ENCODE measurements at places on chromosomes 6 and 20.

DNA sequence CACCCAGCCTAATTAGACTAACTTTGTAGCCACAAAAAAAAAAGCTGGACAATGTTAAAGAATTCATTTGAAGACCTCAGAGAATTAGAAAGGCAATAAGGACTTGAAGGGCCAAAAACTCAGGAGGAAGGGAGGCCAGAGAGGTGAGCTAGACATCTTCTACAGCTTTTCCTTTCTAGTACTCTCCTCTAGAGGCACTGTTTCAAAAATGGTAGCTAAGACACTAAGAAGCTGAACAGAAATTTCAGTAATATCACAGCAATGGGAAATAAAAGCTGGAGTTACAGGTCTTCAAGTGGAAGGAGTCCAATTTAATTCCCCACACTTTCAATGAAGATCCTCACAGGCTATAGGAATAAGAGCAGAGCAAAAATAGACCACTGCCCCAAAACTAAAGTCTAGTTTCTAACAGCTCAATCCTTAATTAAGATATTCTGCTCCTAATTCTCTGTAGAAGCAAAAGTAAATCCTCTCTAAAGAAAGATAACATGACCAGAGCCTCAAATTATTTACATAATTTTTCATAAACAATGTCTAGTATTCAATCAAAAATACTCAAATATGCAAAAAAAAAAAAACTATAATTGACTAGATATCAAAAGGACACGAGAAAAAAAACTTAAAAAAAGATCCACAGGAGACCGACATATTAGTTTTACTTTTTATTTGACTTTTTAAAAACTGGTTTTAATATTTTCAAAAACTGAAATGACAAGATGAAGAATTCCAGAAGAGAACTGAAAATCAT, 63.7 kb downstream of the RNGTT start:
- no peak for DNase-seq

DNA sequence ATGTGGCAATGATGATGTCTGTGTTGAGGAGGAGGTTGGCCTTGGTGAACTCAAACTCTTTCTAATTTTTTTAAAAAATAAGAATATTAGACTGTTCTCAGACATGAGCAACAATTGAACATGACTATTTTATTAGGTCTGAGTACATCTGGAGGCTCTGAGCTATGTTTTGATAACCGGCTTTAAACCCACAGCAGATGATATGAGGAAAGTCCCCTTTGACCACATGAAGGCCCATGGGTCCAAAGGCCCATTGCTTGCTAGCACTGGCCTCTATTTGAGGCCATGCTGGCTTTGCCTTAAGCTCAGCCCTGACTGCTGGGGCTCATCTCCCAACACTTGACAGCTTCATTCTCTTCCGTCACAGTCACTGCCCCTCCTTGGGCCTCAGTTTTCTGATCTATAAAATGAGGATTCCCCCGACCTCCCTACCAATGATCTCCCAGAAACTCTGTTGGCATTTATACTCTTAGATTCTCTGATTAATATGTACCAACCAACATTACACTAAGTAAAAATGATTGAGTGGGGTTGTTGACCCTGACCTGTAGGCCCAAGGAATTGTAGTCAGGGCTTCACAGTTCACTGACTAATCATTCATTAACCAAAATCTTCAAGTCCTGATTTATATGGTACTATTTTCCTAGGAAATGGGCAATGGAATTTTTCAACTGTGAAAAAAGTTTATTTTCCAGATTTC, 23.9 kb upstream of the TINAG start:
- DNase-seq: no peak

- DNase-seq: no peak
Measured at GRCh38 chr20:1174787-1175186, 10.0 kb downstream of the TMEM74B start.

GRCh38 chr20:61954276-61955021, 111.2 kb downstream of the TAF4 start:
- DNase-seq: no peak

GRCh38 chr20:51347831-51348230, 194.7 kb downstream of the NFATC2 start:
- no peak for DNase-seq

- no peak for DNase-seq
Measured at GRCh38 chr6:7389162-7389450, 436 bp downstream of the CAGE1 start.

- peak; percentile 40 for DNase-seq
Measured at GRCh38 chr6:144659202-144660182, 374.4 kb downstream of the UTRN start.

GRCh38 chr6:14730654-14731053, 515.2 kb upstream of the JARID2 start:
- no peak for DNase-seq

- DNase-seq: no peak
Measured at GRCh38 chr20:38723017-38723847, 1.1 kb upstream of the SLC32A1 start.

- DNase-seq: peak; percentile 12
Measured at GRCh38 chr6:134379076-134379475, 61.2 kb upstream of the SGK1 start.

GRCh38 chr6:140957386-140957785, 1175.3 kb upstream of the GJE1 start:
- DNase-seq: no peak

DNA sequence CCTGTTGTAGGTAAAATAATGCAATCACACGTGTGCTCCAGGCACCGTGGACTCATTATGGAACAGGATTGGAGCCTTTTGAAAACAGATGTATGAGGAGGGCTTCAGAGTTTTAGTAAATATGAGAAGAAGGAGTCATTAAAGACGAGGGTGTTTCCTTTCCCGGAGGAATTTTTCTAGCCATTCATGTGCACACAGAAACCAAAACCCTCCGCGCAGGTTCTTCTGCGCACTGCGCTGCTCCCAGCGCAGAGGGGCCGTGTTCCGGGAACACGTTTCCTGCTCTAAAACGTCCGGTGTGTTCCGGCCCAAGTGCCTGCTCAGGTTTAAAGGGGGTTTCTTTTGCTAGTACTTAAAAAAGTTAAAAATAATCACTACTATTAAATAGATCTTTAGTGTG, 11.6 kb downstream of the GPR31 start:
- no peak for DNase-seq

DNA sequence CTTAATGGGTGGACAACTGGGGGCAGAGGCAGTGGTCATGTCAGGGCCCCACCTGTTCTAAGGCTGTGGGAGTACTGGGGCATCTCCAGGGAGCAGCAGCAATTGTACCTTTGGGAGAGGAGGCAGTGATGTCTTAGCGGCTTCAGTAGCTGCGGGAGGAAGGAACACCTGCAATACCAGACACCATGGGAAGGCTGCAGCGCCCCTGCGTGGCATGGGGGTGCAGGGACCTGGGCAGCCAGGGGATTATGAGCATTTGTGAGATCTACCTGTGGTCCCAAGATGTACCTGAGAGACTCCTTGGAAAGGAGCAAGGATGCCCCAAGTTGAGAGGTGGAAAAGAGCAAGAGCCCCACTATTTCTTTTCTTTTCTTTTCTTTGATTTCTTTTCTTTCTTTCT, 112.1 kb upstream of the GPR6 start:
- DNase-seq: no peak

GRCh38 chr20:58611236-58612030, 39.6 kb upstream of the STX16 start:
- no peak for DNase-seq

GRCh38 chr6:39228111-39228971, 934 bp downstream of the KCNK5 start:
- no peak for DNase-seq

DNA sequence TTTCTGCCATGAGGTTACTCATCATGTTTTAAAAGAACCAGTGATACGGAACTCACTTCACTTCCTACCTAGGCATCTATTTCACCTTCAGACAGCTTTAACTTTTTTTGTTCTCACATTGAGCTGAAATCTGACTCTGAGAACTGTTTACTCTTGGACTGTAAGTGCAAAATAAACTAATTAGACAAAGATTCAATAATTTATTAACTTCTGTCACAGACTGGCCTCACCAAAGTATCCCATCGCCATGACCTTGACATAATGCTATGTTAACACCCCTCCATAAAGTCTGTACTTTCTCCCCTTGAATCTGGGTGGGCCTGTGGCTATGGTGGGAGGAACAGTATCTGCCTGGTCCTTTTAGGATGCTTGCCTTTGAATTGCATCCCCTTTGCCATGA, 448.1 kb downstream of the CBLN4 start:
- no peak for DNase-seq

- no peak for DNase-seq
Measured at GRCh38 chr6:38782616-38783015, 67.5 kb downstream of the DNAH8 start.

- no peak for DNase-seq
Measured at GRCh38 chr6:121430514-121431460, 4.7 kb upstream of the GJA1 start.

DNA sequence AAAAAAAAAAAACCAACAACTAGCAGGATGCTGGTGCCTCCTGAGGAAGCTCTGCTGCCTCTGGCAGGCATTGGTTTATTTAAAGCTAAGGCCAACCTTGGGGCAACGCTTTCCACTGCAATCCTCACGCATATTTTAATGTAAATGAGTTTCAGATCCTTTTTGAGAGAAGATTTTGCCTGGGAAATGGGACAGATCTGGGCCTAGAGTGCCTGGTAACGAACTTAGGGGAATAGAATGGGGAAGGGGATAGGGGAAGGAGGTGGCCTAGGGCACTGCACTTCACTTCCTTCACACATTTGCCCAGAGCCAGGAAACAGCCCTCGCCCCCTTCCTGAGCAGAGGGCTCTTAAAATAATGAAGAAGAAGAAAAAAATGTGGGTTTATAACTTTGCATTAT, 132.7 kb upstream of the TMEM170B start:
- no peak for DNase-seq

DNA sequence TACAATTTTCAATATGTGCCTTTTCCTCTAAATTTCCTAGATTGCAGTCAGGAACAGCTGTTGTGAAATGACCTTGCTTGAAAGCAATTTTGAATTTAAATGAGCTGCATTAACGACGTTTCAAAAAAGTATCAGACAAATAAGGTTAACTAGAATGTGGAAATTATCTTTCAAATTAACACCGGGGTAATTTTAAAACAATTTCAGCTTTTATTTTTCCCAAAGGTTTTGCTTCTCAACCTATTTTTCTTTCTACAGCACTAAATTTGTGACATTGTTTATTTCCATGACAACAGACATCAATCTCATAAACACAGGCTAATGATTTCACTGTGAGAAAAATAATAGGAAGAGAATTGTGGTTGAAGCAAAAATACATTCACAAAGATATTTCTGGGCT, 38.5 kb downstream of the COL12A1 start:
- no peak for DNase-seq

- no peak for DNase-seq
Measured at GRCh38 chr20:21437816-21438215, 40.5 kb upstream of the NKX2-4 start.

- DNase-seq: no peak
Measured at GRCh38 chr6:151075527-151075926, 164.2 kb upstream of the AKAP12 start.

DNA sequence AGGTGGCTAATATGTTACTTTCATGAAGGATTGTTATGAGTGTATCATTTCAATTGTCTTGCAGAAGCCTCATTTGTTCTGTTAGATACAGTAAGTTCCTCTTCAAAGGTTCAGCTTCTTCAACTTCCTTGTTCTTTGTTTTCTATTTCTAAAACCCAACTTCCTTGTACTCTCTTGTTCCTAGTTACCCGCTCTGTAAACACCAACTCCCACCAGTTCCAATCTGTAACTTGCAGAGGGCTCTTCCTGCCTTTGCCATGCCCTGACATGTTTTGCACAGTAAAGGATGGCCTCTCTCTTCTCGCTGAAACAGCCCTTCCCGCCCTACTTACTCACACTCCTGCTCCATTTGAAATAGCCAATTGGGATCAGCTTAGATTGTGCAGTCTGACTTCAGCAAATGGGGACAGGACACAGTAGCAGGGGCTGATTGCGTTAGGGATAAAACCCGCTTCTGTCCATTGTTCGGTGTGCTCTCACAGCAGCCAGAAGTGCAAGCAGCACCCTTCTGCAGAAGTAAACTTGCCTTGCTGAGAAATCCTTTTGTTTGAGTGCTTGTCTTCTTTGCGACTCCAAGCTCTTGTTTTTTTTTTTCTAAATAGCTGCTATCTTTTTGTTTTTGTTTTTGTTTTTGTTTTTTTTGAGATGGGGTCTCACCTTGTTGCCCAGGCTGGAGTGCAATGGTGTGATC, 45.9 kb upstream of the POU5F1 start:
- no peak for DNase-seq

DNA sequence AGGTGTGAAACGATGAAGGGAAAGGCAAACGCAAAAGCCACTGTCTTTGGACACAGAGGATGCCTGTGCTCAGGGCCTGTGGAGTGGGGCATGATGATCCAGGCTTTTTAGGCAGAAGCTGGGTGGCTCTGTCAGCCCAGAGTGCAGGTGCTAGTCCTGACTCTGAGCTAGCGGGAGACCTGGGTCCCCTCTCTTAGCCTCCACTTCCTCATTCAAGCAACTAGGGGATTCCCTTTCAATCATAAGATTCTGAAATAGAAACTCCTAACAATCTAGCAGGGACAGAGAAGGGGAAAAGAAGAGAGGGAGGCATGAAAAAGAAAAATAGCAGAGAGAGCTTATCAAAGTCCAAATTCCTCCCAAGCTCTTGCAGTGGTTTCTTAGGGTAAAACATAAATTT, 7.6 kb upstream of the HIVEP2 start:
- DNase-seq: no peak

GRCh38 chr20:64092258-64093012, 8.2 kb upstream of the LKAAEAR1 start:
- DNase-seq: no peak

DNA sequence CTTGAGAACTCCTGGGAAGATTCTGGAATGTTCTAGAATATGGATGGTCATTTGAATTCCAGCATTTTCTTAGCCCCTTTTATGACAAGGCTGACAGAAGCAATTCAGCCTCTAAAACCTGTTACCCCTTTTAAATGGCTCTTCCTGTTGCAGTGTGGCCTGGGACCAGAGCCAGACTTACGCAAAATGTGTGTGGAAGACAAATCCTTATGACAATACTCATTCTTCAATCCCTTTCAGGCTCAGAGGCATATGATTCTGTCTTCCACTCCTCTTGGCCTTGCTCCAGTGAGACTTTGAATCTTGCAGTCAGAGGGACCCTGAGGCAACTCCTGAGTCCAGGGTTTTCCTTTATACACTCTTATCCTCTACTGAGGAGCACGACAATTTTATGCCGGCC, 287.0 kb downstream of the CLIC5 start:
- no peak for DNase-seq

DNA sequence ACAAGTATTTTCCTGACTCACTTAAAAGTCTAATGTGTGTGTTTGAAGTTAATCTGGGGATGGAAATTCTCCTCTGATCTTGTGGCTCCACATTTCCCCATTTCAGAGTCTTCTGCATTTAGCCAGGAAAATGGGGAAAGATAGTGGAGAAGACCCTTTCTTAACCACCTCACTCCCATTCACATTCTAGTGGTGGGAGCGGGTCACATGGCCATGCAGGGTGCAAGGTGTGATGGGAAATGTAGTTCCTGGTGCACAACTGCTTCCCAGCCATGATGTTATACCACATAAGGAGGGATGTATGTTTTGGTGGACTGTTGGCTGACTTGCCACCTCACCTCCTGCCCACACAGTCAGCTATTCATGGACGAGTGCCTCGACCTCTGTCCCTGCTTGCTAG, 61.8 kb downstream of the BANF2 start:
- no peak for DNase-seq

GRCh38 chr6:111813677-111814310, 59.5 kb downstream of the FYN start:
- DNase-seq: no peak

GRCh38 chr6:51535327-51535726, 552.1 kb downstream of the PKHD1 start:
- DNase-seq: no peak

GRCh38 chr20:49846206-49846807, 33.7 kb downstream of the SLC9A8 start:
- peak; percentile 48 for DNase-seq

- no peak for DNase-seq
Measured at GRCh38 chr6:167690931-167691330, 135.8 kb upstream of the AFDN start.

Measured in right renal pelvis (tissue), 4 donors.